ENCODE measurements at places on chromosomes 7 and 10.

- no peak for DNase-seq
These were observed 28.2 kb downstream of the MINDY4 start for GRCh38 chr7:30799206-30799975.

GRCh38 chr10:509361-510102 lies 179.9 kb downstream of the DIP2C start:
- no peak for DNase-seq

DNA sequence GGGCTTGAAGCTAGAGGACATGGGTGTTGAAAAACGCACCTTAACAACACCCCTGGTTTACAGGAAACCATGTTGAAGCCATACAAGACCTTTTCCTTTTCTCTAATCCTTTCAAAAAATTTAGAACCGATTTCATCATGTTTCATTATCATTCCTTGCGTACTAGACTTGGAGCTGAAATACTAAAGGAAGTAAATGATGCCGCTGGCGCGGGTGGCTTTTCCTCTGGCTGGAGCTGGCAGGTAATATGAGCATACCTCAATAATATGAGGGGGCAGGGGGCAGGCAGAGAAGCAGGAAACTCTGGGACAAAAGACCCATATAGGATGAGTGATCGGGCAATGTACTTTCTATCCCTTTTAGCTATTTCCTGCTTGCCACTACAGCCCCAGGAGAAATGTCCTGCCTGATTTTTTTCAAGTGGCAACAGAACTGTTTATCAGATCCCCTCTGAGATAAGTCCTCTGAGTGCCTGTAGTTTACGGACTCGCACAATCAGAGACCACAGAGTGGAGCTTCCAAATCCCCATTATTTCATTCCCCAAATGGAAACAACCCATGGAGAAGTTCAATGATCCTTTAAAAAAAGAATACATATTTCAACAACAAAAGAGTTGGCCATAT lies 450.1 kb downstream of the KCNMA1 start:
- no peak for DNase-seq

DNA sequence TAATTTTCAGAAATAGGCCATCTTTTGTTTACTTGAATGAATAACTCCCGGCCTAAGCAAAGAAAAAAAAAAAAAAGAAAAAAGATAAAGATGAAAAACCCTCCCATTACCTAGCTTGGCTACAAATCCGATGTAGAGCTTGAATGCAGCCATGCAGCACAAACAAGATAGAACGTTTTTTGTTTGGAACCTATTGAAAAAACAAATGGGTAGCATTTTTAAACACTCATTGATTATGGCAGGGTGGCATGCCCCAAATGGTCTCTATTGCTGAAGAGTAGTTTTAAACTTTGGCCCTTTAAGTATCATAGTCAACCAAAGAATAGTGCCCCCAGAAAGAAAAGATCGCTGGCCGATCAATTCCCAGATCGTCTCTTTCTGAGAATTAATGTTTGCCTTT lies 84.4 kb downstream of the VTI1A start:
- no peak for DNase-seq

GRCh38 chr10:18658271-18659124 lies 733 bp upstream of the ARL5B start:
- no peak for DNase-seq

GRCh38 chr10:13787015-13787421 lies 200.3 kb downstream of the PRPF18 start:
- no peak for DNase-seq

- DNase-seq, result no peak
These were observed 179.0 kb downstream of the PTEN start for GRCh38 chr10:88042160-88043100.

GRCh38 chr10:110286841-110287240 lies 17.9 kb downstream of the SMNDC1 start:
- DNase-seq, result no peak

GRCh38 chr7:5418285-5418582 lies 5.4 kb downstream of the TNRC18 start:
- no peak for DNase-seq

DNA sequence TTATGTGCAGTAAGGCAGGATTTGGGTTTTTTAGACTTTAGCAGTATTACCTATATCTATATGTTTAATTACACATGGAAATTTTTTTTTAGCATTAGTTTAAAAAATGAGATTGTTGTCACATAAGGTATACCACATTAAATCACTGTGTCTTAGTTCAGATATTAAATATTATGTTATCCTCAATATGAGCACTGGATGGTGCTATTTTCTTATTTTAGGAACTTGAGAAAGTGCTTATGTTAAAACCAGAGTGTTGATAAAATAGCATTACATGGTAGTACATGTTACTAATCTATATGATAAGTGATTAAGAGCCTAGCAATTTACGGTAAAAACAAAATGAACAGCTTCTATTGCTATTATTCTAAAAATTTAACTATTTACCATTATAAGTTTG lies 28.8 kb downstream of the MIOS start:
- no peak for DNase-seq

DNA sequence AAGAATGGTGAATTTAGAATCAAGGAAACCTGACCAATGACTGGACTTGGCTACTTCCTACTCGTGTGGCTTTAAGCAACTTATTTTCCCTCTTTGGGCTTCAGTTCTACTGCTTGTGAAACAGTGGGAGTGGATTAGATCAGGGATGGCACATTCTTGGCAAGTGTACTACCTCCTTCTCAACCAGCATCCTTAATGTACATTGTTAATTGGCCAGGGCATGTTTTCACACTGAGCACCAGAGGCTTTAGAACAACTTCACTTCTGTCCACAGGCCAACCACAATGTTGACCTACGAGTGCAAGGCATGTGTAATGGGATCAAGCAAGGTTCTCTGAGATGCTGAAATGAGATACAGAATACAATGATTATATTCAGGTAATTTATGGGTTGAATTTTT lies 315.3 kb downstream of the ADRA2A start:
- DNase-seq, result no peak

DNA sequence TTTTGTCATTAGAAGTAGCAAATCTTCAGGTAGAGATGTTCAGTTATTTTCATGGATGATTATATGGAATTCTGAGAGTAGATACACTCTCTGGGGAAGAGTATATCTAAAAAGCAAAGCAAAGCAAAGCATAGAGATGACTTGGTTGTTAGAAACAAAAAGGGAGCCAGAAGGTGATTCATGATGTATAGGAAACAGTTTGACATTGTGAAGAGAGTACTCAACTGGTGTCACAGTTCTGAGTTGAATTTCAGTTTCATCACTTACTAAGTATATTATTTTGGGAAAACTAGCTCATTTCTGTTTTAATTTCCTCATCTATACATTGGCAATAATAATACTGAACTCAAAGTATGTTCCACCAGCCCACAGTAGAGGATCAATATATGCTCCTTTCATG lies 86.8 kb downstream of the SEMA3C start:
- no peak for DNase-seq

GRCh38 chr7:97372882-97373281 lies 255.4 kb downstream of the SDHAF3 start:
- no peak for DNase-seq

- no peak for DNase-seq
These were observed 336.9 kb upstream of the CDC14C start for GRCh38 chr7:48587475-48587874.

DNA sequence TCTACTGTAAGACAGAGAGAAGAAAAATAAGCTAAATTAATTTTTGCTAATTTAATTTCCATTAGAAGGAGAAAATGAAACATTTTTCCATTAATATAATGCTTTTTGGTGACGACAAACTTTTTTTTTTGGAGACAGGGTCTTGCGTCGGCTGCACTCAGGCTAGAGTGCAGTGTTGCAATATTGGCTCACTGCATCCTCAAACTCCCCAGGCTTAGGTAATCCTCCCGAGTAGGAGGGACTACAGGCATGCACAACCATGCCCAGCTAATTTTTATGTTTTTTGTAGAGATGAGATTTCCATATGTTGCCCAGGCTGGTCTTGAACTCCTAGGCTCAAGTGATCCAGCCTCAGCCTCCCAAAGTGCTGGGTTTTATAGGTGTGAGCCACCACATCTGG lies 229.8 kb upstream of the LRRN3 start:
- no peak for DNase-seq

- DNase-seq, result no peak
These were observed 134.4 kb downstream of the ITGA8 start for GRCh38 chr10:15585303-15585715.

DNA sequence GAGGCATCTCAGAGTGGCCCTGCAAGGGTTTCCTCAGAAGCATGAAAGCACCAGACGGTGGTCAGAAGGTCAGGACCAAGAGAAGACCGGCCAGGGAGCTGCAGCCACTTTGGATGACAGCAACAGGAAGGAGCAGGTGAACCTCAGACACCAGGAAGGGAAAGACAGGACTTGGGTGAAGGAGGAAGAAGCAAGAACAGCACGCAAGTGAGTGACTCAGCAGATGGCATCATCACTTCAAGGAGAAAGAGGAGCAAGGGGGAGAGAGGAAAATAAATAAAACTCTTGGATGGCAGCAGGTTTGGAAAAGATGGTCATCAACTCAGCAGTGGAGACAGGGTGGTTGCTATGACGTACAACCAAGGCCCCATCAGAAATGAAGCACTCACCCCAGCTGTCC lies 31.6 kb downstream of the NCAPG2 start:
- DNase-seq, result no peak

- DNase-seq, result no peak
These were observed 121.6 kb downstream of the PRKAG2 start for GRCh38 chr7:151755131-151755801.

DNA sequence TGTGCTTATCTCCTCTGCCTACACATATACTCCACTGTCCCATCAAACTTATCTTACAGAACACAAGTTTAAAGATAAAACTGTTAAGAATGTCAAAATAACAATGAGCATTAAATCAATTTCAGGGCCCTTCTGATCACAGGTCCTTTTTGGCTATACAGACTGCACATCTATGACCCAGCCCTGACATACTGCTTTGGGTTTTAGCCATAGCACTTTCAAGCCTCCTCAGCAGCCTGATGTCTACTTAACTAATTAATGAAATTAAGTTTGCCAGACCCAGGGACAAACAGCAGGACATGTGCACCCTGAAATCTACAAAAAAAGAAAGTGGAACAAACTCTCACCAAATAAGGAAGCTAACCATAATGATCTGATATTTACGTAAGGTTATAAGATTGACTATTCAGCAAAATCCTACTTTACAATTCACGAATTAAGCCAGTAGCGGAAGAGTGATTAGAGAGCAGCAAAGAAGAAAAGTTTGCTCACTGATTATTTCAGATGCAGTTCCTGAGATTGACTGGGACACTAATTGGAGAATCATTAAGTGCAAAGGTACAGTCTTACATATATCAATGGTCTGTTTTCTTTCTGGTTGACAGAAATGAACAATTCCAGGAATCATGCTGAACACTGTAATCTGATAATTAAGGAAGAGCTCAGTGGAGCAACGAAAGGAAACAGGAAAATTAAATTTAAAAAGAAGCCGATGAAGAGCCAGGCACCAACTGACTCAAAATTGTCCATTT lies 669.3 kb upstream of the LRRN3 start:
- DNase-seq, result no peak
